ENCODE measurements at places on chromosomes 7 and 10. TPM values are rescaled to one million over a fixed set of nuclear protein-coding genes. Genes with fewer than 3 reads are reported as not detected.
A peak's percentile ranks its signal among the peaks of the same experiment; 100 is the strongest.

- H3K4me1 ChIP-seq, result no peaks in the 10 kb centered on the region
- H3K36me3 ChIP-seq, result no peaks in the 10 kb centered on the region
- no peak overlapping the region for H3K4me3 ChIP-seq
- no peak overlapping the region for H3K27ac ChIP-seq
Measured at GRCh38 chr7:24137338-24137737, 146.7 kb upstream of the NPY start.

GRCh38 chr7:19708397-19709248, at the start of gene POLR1F:
Gene POLR1F, minus strand, starts transcription at chr7:19709037. Its CDS starts 21 bp downstream, at chr7:19709016.
- H3K27ac ChIP-seq, result peak within 1 kb of the TSS; percentile 77
- peaks cover 19% of the 10 kb centered on the region for H3K4me1 ChIP-seq
- DNase-seq, result peak; percentile 96
- no peaks in the 10 kb centered on the region for H3K27me3 ChIP-seq
- H3K36me3 ChIP-seq, result no peaks in the 10 kb centered on the region

- H3K4me3 ChIP-seq, result no peak overlapping the region
- H3K27me3 ChIP-seq, result no peaks in the 10 kb centered on the region
- peaks cover 31% of the 10 kb centered on the region for H3K36me3 ChIP-seq
- H3K27ac ChIP-seq, result no peak overlapping the region
- DNase-seq, result no peak
Measured at GRCh38 chr7:129671266-129671665, 59.7 kb downstream of the NRF1 start.

GRCh38 chr10:70812814-70813213, 2.9 kb upstream of the SGPL1 start:
- H3K27ac ChIP-seq, result no peak overlapping the region
- no peaks in the 10 kb centered on the region for H3K27me3 ChIP-seq
- H3K4me3 ChIP-seq, result no peak overlapping the region
- peaks cover 18% of the 10 kb centered on the region for H3K4me1 ChIP-seq

GRCh38 chr7:41104631-41105030, 598.3 kb downstream of the INHBA start:
- no peak overlapping the region for H3K4me3 ChIP-seq
- no peaks in the 10 kb centered on the region for H3K4me1 ChIP-seq
- H3K36me3 ChIP-seq, result no peaks in the 10 kb centered on the region
- no peak overlapping the region for H3K27ac ChIP-seq

GRCh38 chr10:15744217-15744865, 24.6 kb upstream of the ITGA8 start:
- H3K4me3 ChIP-seq, result no peak overlapping the region
- DNase-seq, result no peak
- H3K27ac ChIP-seq, result no peak overlapping the region
- no peaks in the 10 kb centered on the region for H3K36me3 ChIP-seq
- H3K4me1 ChIP-seq, result no peaks in the 10 kb centered on the region

DNA sequence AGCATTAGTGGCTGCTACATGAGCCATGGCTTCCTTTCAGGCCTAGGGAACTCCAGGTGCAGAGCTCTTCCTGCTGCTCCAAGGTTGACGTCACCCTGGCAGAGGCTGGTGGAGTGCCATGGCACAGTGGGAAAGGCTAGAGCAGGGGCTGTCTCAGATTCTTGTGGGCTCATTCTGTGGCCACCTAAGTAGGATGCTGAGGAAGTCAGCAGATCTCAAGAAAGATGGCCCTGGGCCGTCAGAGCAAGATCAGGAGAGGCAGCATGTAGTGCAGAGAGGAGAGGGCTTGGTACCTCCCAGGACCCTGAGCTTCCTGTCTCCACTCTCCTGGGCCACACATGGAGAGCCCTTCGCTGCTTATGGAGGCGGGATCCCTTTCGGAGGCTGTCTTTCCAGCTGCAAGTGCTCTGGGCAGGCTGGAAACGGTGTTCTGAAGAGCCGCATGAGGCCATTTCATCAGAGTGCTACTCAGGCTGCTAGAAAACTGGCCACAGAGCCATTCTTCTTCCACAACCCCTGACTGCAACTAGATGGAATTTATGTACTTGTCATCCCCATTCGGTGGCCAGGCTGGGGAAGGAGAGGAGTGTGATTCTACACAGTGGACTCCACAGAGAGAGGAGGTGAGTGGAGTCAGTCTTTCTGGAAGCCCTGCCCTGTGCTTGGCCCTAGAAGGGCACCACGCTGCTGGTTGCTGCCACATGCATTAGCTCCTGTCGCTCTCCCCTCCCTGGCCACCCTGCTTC, 304.2 kb downstream of the RPS24 start:
- H3K27ac ChIP-seq, result no peak overlapping the region
- H3K4me3 ChIP-seq, result no peak overlapping the region
- peaks cover 12% of the 10 kb centered on the region for H3K4me1 ChIP-seq
- no peak for DNase-seq
- H3K36me3 ChIP-seq, result no peaks in the 10 kb centered on the region
- H3K27me3 ChIP-seq, result no peaks in the 10 kb centered on the region

DNA sequence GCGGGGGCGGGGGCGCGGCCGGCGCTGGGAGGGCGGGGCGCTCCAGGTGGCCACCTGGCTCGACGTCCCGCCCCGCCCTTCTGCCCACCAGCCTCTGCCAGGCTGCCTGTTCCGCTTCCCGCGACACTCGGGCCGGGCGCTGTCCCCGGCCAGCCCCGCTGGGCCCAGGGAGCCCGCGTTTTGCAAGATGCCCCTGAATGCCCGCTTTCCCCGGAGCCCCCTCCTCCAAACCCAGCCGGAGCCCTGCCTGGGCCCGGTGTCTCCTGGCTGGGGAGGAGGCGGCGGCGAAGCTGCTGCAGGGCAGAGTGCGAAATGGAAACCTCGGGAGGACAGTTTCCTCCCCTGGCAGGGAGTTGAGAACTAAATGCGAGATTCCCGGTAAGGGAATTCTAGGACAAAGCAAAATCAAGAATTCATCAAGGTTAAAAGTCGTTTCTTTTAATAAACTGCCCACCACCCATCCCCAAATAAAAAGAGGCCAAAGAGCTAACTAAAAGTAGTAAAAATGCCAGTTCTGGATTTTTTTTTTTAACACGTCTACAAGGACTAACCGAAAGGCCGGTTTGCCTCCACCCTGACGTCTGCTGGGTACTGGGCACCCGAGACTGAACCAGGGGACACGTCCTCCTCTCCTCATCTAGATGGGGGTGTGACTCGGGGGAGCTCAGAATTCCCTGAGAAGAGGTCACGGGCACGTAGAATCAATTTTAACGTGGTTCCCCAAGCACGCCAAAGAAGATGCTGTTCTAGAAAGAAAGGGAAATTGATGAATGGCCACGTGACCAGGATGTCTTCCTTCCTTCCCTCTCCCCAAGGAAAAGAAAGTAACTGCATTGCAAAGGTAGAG, 200.4 kb upstream of the NFE2L3 start:
- peaks cover 13% of the 10 kb centered on the region for H3K4me1 ChIP-seq
- H3K27me3 ChIP-seq, result peaks cover 17% of the 10 kb centered on the region
- peak overlapping the region; percentile 70 for H3K27ac ChIP-seq

GRCh38 chr7:29126804-29127203, 19.5 kb downstream of the CPVL start:
- DNase-seq, result no peak
- no peaks in the 10 kb centered on the region for H3K36me3 ChIP-seq
- no peaks in the 10 kb centered on the region for H3K27me3 ChIP-seq
- no peak overlapping the region for H3K4me3 ChIP-seq
- H3K27ac ChIP-seq, result no peak overlapping the region

DNA sequence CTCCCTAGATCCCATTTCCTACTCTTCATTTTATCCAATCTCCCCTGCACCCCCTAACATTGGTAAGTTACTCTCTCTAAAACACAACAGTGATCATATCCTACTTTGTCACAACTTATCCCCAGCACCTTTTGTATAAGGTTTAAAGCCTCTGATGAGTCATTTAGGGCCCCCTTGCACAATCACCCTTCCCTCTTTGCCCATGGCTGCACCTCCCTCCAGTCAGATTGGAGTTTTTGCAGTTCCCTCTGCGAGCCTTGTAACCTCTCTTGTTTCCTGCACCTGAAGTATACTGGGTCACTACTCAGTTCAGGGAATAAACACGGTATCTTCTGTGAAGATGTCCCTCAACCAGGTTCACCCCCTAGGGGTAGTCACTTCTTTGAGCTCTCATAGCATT, 55.9 kb upstream of the ADRB1 start:
- no peak overlapping the region for H3K27ac ChIP-seq
- no peak overlapping the region for H3K4me3 ChIP-seq
- no peak for DNase-seq

- no peak overlapping the region for H3K27ac ChIP-seq
- no peaks in the 10 kb centered on the region for H3K4me1 ChIP-seq
- no peak overlapping the region for H3K4me3 ChIP-seq
- DNase-seq, result no peak
Measured at GRCh38 chr10:69010151-69010640, 21.6 kb downstream of the KIFBP start.

DNA sequence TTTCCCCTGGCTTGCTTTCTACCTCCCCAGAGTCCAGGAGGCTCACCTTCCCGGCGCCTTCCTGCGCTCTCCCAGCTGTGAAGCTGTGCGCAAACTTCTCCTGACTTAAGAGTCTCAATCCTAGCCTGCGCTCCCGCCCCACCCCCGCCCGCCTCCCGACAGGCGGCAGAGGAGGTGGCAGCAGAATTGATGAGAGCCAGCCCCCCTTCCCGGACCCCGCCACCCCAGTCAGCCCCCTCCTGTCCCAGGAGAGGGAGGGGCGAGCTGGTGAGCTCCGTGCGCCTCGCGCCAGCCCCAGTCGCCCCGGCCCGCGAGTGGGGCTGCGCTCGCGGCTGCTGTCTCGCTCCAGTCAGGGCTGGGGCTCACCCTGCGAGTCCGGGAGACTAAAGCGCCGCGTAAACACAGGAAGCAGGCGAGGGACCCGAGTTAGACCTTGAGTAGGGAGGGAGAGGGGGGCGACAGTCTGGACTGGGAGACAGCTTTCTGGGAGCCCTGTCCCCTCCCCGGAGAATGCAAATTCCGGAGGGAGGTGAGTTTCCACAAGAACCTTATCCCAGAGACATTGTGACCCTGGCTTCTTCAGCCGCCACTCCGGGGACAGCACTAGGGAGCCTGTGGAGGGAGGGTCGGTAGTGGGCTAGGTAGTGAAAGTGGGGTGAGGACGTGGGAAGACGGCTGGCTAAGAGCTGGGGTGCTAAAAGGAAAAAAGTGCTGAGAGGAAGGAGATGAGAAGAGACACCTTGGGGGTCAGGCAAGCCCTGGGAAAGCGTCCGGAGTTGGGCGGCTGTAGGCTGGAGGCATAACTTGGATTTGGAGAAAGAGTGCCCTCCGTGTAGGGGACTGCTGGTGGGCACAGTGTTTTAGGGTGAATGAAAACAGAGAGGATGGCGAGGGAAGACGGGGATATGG, at the start of gene CALCR:
Gene CALCR (minus strand): TSS at position 79 of the 909 bp plus-strand sequence. CDS start 87,743 bp downstream, outside the sequence.
- H3K27me3 ChIP-seq, result peaks cover 35% of the 10 kb centered on the region
- H3K4me3 ChIP-seq, result peak within 1 kb of the TSS; percentile 37
- no peaks in the 10 kb centered on the region for H3K36me3 ChIP-seq
- H3K4me1 ChIP-seq, result peaks cover 14% of the 10 kb centered on the region
- peak; percentile 39 for DNase-seq

DNA sequence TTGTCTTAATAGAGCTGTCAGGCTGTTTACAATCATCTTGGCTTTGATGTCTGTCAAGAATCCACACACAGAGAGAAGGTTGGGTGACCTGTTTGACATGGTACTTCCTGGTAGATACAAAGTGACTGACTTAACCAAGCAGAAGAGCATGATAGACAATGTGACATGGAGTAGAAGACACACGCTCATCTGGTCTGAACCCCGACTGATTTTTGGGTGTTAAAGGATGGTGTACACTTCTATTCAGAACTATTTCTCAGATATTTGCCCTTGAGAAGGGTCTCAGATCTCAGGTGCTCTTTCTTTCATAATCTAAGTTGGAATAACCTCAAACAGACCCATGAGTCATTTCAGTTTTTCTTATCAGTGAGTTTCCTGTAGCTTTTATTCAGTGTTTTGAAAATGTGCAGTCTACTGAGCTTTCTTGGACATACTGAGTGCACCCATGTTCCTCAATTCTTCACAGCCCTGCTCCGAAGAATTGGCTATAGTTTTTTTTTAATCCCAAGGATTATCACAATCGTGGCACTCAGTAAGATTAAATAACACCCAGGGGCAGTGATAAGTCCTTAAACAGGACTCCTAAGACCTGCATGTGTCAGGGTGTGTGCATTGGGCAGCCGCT, 46.4 kb upstream of the NXPH1 start:
- H3K27me3 ChIP-seq, result no peaks in the 10 kb centered on the region
- no peaks in the 10 kb centered on the region for H3K4me1 ChIP-seq
- H3K27ac ChIP-seq, result no peak overlapping the region
- no peaks in the 10 kb centered on the region for H3K36me3 ChIP-seq

GRCh38 chr10:131025333-131025732, 286.2 kb downstream of the TCERG1L start:
- H3K4me1 ChIP-seq, result no peaks in the 10 kb centered on the region
- no peaks in the 10 kb centered on the region for H3K36me3 ChIP-seq
- H3K4me3 ChIP-seq, result no peak overlapping the region

DNA sequence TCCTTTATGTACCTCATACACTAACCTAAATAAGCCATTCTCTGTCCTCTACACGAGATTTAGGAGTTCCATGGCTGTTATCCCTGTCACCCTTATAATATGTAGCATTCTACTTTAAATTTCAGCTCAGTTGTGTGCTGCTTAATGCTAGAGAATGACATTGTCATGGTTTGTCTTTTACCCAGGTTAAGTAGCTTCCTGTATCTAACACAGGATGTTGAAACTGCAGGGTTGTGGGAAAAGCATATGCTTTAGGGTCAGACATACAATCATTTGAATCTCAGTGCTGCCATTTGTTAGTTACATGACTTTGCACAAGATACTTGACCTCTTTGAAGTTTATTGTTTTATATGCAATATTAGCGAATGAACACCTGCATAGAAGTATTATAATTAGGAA, 235.1 kb upstream of the CACNA2D1 start:
- H3K27me3 ChIP-seq, result no peaks in the 10 kb centered on the region
- no peak overlapping the region for H3K4me3 ChIP-seq
- no peak for DNase-seq

DNA sequence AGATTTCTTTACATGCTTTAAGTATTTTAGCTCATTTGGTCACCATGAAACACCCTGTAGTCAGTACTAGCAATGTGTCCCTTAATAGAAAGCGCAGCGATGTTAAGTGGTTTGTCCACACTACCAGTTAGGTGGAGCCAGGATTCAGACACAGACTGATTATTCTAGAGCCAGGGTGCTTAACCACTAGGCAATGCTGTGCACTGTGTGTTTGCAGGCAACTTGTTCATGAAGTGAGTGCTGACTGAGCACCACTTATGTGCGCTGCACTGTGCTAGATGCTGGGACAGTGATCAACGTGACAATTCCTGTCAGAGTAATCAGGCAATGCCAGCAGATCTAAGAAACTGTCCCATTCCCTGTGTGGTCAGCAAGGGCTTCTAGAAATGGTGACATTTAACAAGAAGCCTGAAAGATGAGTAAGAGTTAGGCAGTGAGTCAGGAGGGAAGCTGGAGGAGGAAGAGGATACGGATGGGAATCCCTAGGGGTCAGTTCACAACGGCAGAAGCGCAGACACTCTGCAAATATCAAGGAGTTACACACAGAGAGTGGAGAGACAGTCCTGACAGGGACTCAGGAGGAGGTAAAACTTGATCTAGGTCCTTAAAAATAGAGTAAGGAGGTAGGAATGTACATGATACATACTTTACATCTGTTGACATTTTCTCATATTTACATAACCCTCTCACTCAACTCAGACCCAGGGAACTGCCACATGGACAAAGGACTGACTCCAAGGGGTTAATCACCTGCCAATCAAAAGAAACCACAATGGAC, 69.7 kb upstream of the EGR2 start:
- H3K4me1 ChIP-seq, result no peaks in the 10 kb centered on the region
- no peaks in the 10 kb centered on the region for H3K27me3 ChIP-seq
- no peak for DNase-seq
- no peak overlapping the region for H3K4me3 ChIP-seq
- no peaks in the 10 kb centered on the region for H3K36me3 ChIP-seq

LRRN3 gene
- total RNA-seq, result 6.1 TPM

CALY gene
- not detected for total RNA-seq

NEUROD6 gene
- total RNA-seq, result not detected

HTR7 gene
- 0.32 TPM for total RNA-seq

POU6F2 gene
- total RNA-seq, result not detected

LANCL2 gene
- 5.7 TPM for total RNA-seq

FFAR4 gene
- total RNA-seq, result 13.7 TPM

Measured in lower lobe of right lung (tissue), 2 donors.